ENCODE measurements at places on chromosomes 12 and 14. TPM values are rescaled to one million over a fixed set of nuclear protein-coding genes. Genes with fewer than 3 reads are reported as not detected.

RFX4 gene
- not detected for total RNA-seq

DPF3 gene
- total RNA-seq: 2.0 TPM

FAM90A1 gene
- 0.16 TPM for total RNA-seq

HOXC12 gene
- total RNA-seq: not detected

MYBPC1 gene
- total RNA-seq: not detected

PTPN6 gene
- 9.6 TPM for total RNA-seq

GLIPR1L1 gene
- not detected for total RNA-seq

CIROP gene
- not detected for total RNA-seq

FOXG1 gene
- not detected for total RNA-seq

NKX2-1 gene
- total RNA-seq: not detected

KRT79 gene
- total RNA-seq: 0.16 TPM

EXOC3L4 gene
- total RNA-seq: 0.25 TPM

NRIP2 gene
- total RNA-seq: under 0.01 TPM

WIF1 gene
- total RNA-seq: not detected

RFLNA gene
- 8.6 TPM for total RNA-seq

AICDA gene
- total RNA-seq: not detected

TAS2R42 gene
- total RNA-seq: not detected

NINJ2 gene
- 0.16 TPM for total RNA-seq

LMO3 gene
- total RNA-seq: not detected

RTL1 gene
- total RNA-seq: under 0.01 TPM

PRB2 gene
- not detected for total RNA-seq

VIPAS39 gene
- total RNA-seq: 16.2 TPM

MANSC4 gene
- not detected for total RNA-seq

ADGRD1 gene
- not detected for total RNA-seq

C12orf50 gene
- not detected for total RNA-seq

KRT3 gene
- total RNA-seq: not detected

TEAD4 gene
- 62.4 TPM for total RNA-seq

DCAF4 gene
- total RNA-seq: 13.7 TPM

IQSEC3 gene
- 0.49 TPM for total RNA-seq

GLI1 gene
- 6.7 TPM for total RNA-seq

TESPA1 gene
- not detected for total RNA-seq

ASCL1 gene
- not detected for total RNA-seq

FOXA1 gene
- 0.16 TPM for total RNA-seq

PDZRN4 gene
- not detected for total RNA-seq

AQP6 gene
- total RNA-seq: under 0.01 TPM

MSI1 gene
- total RNA-seq: 2.0 TPM

All from mesangial cell (primary cell).